Right atrium auricular region (tissue), 2 donors: ENCODE measurements at places on chromosomes 2 and 18. TPM values are rescaled to one million over a fixed set of nuclear protein-coding genes. Genes with fewer than 3 reads are reported as not detected.

DNA sequence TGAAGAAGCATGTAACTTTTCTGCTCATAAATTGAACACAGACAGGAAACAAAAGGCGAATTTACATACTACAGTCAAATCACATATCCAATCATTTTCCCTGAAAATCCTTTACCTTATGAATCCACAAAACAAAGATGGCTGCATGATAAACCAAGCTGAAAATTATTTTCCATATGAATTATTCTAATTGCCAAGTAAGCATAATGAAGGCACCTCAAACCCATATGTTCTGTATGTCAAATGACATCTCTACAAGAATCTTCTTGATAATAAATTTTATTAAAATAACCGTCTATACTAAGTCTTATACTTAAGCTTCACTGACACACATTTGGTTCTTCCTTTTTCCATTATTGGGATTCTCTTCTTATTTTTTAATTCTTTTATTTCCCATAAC, 1242.6 kb downstream of the CNTNAP5 start:
- no peaks in the 10 kb centered on the region for H3K4me1 ChIP-seq
- no peak overlapping the region for H3K27ac ChIP-seq
- DNase-seq = no peak
- H3K27me3 ChIP-seq = no peaks in the 10 kb centered on the region
- no peaks in the 10 kb centered on the region for H3K36me3 ChIP-seq
- H3K4me3 ChIP-seq = no peak overlapping the region

GRCh38 chr18:2134364-2134763, 436.9 kb downstream of the METTL4 start:
- H3K4me1 ChIP-seq = no peaks in the 10 kb centered on the region
- DNase-seq = no peak
- H3K4me3 ChIP-seq = no peak overlapping the region
- H3K27me3 ChIP-seq = no peaks in the 10 kb centered on the region
- H3K27ac ChIP-seq = no peak overlapping the region

GRCh38 chr2:177430411-177430810, 37.8 kb downstream of the AGPS start:
- no peaks in the 10 kb centered on the region for H3K4me1 ChIP-seq
- H3K27me3 ChIP-seq = no peaks in the 10 kb centered on the region
- no peak overlapping the region for H3K4me3 ChIP-seq
- DNase-seq = no peak
- H3K36me3 ChIP-seq = no peaks in the 10 kb centered on the region

DNA sequence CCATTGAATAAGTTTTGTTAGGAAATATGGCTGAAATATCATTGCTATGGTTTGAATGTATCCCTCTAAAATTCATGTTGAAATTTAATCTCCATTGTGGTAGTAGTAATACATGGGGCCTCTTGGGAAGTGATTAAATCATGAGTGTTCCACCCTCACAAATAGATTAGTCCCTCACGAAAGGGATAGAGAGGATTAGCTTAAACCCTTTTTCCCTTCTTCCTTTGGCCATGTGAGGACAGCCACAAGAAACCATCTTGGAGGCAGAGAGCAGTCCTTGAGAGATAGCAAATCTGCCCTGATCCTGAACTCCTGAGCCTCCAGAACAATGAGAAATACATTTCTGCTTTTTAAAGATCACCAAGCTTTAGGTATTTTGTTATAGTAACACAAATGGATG, 274.2 kb downstream of the CDH19 start:
- H3K4me1 ChIP-seq = no peaks in the 10 kb centered on the region
- no peak for DNase-seq
- H3K27me3 ChIP-seq = no peaks in the 10 kb centered on the region
- no peak overlapping the region for H3K27ac ChIP-seq
- H3K4me3 ChIP-seq = no peak overlapping the region

DNA sequence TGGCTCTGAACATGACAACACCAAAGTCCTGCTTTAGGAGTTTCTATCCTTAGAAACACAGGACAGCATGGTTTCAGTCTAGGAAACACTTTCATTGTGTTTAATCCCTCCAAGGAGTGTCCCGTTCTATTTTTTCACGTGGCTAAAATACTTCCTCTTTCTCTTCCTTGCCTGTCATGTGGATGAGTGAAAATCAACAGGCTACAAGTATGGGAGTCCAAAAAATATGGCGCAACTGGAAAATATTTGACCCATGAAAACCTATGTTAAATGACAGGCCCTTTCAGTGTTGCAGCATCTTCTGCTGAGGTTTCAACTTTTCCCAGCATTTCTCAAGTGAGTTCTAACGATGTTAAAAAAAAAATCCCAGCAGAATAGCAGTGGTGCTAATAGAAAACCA, 146.3 kb downstream of the LAMA3 start:
- DNase-seq = no peak
- no peaks in the 10 kb centered on the region for H3K27me3 ChIP-seq
- no peaks in the 10 kb centered on the region for H3K36me3 ChIP-seq

DNA sequence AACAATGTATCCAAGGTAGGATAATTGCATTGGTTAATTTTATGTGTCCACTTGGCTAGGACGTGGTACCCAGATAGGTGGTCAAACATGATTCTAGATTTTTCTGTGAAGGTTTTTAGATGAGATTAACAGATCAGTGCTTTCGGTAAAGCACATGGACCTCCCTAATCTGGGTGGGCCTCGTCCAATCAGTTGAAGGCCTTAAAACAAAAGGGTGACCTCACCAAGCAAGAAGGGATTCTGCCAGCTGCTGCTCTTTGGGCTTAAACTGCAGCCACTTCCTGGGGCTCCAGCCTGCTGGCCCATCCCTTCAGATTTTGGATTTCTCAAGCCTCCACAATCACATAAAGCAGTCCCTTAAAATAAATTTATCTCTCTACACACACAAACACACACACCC, 226.1 kb upstream of the TPO start:
- H3K27me3 ChIP-seq = no peaks in the 10 kb centered on the region
- no peak overlapping the region for H3K4me3 ChIP-seq
- DNase-seq = no peak
- H3K27ac ChIP-seq = no peak overlapping the region
- H3K4me1 ChIP-seq = no peaks in the 10 kb centered on the region
- H3K36me3 ChIP-seq = no peaks in the 10 kb centered on the region

GRCh38 chr2:238081561-238081960, 18.6 kb upstream of the ESPNL start:
- no peaks in the 10 kb centered on the region for H3K4me1 ChIP-seq
- H3K36me3 ChIP-seq = peaks cover 20% of the 10 kb centered on the region
- no peak overlapping the region for H3K4me3 ChIP-seq
- H3K27ac ChIP-seq = no peak overlapping the region
- DNase-seq = peak; percentile 32

DNA sequence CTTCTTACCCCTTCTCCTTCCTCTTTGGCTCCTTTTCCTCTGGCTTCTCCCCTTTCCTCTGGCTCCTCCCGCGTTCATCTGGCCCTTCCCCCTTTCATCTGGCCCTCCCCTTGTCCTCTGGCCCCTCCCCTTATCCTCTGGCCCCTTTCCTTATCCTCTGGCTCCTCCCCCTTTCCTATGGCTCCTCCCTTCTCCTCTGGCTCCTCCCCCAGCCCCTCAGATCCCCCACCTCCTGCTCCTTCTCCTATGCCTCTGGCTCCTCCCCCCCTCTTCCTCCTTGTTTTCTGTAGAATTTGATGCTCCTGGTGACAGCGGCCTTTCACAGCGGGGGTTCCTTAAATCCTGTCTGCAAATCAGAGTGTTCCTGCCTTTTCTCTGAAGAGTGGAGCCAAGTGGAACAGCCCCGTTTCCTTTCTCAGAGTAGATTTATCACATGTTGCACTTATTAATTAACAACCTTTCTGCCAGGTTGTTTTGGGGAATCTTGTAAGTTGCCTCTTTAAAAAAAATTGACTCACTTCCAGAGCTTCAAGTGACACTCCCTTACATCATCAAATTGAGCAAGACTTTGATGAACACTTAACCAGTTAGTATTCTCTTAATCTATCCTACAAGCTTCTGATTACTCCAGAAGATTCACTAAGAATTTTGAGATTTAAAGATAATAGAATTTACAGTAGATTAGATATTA, 27.9 kb downstream of the FABP1 start:
- H3K27ac ChIP-seq = no peak overlapping the region
- peaks cover 47% of the 10 kb centered on the region for H3K36me3 ChIP-seq
- H3K4me1 ChIP-seq = no peaks in the 10 kb centered on the region

DNA sequence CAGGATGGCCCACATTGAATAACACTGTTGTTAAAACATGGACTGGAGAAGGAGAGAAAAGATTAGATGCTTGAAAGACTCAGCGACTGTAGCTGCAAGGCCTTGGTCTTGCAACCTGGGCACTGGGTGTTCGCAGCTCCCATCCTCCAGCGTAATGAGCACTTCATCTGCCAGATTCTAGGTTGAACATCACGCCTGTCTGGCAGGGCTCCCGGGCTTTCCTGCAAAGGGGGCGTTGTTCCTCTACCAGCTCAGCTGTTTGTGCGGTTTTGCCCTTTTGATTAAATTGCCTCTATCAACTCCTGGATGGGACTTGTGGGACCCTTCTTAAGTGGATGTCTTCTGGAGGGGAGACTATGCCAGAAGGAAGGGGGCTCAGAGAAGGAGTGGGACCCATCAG, 215.4 kb downstream of the KLHL29 start:
- no peak overlapping the region for H3K4me3 ChIP-seq
- no peaks in the 10 kb centered on the region for H3K36me3 ChIP-seq
- H3K4me1 ChIP-seq = no peaks in the 10 kb centered on the region
- no peak overlapping the region for H3K27ac ChIP-seq
- no peak for DNase-seq

- no peaks in the 10 kb centered on the region for H3K36me3 ChIP-seq
- H3K27me3 ChIP-seq = no peaks in the 10 kb centered on the region
- H3K4me3 ChIP-seq = no peak overlapping the region
- no peak for DNase-seq
- no peak overlapping the region for H3K27ac ChIP-seq
- no peaks in the 10 kb centered on the region for H3K4me1 ChIP-seq
Observed at GRCh38 chr2:177059293-177059692, 153.3 kb upstream of the HNRNPA3 start.

- no peak overlapping the region for H3K27ac ChIP-seq
- no peak for DNase-seq
- H3K4me3 ChIP-seq = no peak overlapping the region
- H3K27me3 ChIP-seq = no peaks in the 10 kb centered on the region
- no peaks in the 10 kb centered on the region for H3K4me1 ChIP-seq
- H3K36me3 ChIP-seq = no peaks in the 10 kb centered on the region
Observed at GRCh38 chr2:8572712-8573233, 109.1 kb upstream of the ID2 start.

DNA sequence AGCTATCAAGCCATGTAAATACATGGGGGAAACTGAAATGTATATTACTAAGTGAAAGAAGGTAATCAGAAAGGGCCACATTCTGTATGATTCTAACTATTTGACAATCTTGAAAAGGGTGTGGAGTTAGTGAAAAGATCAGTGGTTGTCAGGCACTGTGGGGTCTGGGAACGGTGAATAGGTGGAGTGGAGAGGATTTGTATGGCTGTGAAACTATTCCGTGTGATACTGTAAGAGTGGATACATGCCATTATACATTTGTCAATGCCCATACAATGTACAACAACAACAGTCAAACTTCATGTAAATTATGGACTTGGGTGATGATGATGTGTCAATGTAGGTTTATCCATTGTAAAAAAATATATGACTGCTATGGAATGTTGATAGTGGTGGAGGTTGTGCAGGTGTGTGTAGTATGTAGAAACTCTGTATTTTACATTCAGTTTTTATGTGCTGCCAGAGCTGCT, 1116.2 kb downstream of the SUCLG1 start:
- H3K4me3 ChIP-seq = no peak overlapping the region
- no peak overlapping the region for H3K27ac ChIP-seq
- H3K36me3 ChIP-seq = no peaks in the 10 kb centered on the region
- no peak for DNase-seq
- H3K4me1 ChIP-seq = no peaks in the 10 kb centered on the region

DNA sequence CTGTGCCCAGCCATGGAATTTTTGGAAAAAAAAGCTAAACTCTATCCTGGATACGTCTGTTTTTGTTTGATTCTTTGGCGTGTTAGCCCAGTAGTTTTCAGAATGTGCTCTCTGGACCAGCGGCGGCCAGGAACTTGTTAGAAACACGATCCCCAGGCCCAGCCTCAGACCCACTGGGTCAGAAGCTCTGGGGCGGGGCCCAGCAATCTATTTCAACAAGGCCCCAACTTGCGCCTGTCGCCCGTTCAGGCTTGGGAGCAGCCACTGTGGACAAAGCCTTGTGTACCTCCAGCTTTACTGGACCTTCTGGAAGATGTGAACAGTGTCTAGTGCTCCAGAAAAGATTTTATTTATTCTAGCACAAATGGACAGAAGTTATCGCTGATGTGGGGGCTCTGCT, 14.3 kb downstream of the CABLES1 start:
- no peak overlapping the region for H3K27ac ChIP-seq
- H3K36me3 ChIP-seq = no peaks in the 10 kb centered on the region

DNA sequence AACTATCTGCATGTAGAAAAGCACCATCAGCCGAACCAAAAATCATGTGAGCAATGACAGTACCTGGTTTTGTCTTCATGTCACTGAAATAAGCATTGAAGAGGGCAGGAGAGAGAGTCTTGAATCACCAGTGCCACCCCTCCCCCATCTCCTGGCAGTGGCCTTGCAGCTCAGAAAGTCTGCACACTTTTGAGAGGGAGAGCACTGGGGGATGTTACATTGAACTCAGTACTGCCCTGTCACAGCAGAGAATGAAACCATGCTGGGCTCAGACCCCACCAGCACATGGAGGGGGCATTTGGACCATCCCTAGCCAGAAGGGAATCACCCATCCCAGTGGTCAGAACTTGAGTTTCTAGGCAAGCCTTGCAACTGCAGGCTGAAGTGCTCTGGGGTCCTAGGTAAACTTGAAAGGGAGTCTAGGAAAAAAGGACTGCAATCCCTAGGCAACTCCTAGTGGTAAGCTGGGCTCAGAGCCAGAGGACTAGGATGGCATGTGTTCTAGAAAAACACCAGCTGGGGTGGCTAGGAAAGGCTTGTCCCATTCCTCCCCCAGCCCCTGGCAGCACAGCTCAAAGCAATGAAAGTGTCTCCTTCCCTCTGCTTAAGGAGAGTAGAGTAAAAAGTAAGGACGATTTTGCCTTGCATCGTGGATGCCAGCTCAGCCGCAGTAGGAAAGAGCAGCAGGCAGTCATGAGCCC, 259.9 kb upstream of the MYT1L start:
- H3K36me3 ChIP-seq = no peaks in the 10 kb centered on the region
- H3K27ac ChIP-seq = no peak overlapping the region
- H3K27me3 ChIP-seq = no peaks in the 10 kb centered on the region
- no peaks in the 10 kb centered on the region for H3K4me1 ChIP-seq
- H3K4me3 ChIP-seq = no peak overlapping the region

GRCh38 chr2:127645395-127646291, at the start of gene GPR17:
TSS of gene GPR17 (plus strand) at chr2:127646153. CDS start at chr2:127650736, 4,583 bp downstream.
- no peak within 1 kb of the TSS for H3K4me3 ChIP-seq
- no peaks in the 10 kb centered on the region for H3K4me1 ChIP-seq
- peak within 1 kb of the TSS; percentile 65 for H3K27ac ChIP-seq
- H3K36me3 ChIP-seq = peaks cover 53% of the 10 kb centered on the region
- no peak for DNase-seq
- no peaks in the 10 kb centered on the region for H3K27me3 ChIP-seq

The MAB21L4 gene
- total RNA-seq = 0.31 TPM

The CCDC68 gene
- total RNA-seq = 7.3 TPM

The SPATA3 gene
- not detected for total RNA-seq

The TXNDC2 gene
- total RNA-seq = not detected

The CYS1 gene
- 5.9 TPM for total RNA-seq

The TTL gene
- total RNA-seq = 32.4 TPM

The ADAM23 gene
- total RNA-seq = 7.6 TPM

The GAL3ST2 gene
- total RNA-seq = 0.56 TPM

The PLEKHH2 gene
- 4.7 TPM for total RNA-seq

The EVX2 gene
- total RNA-seq = not detected

The CPO gene
- total RNA-seq = not detected
